ENCODE measurements at places on chromosomes 4 and X.

DNA sequence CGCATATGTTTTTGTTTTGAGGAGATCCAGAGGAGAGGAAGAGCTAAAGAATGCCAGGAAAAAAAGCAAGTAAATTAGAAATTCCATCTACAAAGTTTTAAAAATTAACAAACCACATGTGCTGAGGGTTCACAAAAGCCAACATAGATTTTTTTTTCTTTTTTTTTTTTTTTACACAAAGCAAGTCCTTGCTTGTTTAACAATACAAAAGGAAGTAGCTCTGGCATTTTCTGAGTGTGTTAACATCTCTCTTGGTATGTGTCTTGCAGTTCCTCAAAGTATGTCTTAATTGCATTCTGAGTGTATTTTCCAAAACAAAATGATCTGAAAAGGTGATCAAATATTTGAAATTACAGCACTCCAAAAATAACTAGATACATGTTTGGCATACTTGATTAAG lies 1682.7 kb upstream of the AGA start:
- DNase-seq = no peak

DNA sequence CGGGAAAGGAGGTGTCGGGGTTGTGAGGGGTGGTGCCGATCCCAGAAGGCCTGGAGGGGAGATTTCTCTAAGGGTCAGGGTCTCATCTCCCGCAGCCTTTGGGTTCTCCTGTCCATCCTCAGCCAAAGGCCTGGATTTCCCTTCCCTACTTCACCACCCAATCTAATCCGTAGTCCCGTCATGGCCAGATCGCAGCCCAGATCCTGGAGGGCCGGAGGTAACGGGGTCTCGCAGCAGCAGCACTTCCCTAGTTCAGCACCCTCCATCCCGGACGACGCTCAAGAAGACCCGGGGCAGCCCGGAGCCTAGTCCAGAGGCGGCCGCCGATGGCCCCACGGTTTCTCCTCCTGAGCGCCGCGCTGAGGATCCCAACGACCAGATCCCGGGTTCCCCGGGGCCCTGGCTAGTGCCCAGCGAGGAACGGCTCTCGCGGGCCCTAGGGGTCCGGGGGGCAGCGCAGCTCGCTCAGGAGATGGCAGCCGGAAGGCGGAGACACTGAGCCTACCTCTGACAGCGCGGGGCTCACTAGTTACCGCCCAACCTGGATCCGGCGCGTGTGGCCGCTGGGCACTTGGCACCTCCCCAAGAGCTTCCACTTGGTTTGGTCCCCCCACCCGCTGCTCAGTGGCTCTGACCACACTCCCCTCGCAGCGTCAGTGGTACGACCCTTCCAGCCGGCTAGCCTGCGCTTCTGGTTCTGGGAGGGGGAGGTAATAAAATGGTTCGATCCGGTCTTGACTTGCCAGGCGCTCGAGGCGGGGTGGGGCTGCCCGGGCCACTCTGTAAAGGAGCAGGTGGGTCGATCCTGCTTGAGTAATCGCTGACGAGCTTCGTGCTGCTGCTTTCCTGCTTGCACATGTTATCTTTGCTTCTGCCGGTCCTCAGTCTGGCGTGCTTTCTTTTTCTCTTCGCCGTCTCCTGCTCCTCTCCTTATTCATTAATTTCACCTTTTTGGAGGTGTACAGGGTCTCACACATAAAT lies 3.6 kb downstream of the MAGIX start:
- peak; percentile 51 for DNase-seq

- no peak for DNase-seq
These were observed 711.0 kb downstream of the RPA4 start for GRCh38 chrX:97594646-97595224.

GRCh38 chr4:105471566-105472176 lies 2.2 kb downstream of the PPA2 start:
- DNase-seq = peak; percentile 70

DNA sequence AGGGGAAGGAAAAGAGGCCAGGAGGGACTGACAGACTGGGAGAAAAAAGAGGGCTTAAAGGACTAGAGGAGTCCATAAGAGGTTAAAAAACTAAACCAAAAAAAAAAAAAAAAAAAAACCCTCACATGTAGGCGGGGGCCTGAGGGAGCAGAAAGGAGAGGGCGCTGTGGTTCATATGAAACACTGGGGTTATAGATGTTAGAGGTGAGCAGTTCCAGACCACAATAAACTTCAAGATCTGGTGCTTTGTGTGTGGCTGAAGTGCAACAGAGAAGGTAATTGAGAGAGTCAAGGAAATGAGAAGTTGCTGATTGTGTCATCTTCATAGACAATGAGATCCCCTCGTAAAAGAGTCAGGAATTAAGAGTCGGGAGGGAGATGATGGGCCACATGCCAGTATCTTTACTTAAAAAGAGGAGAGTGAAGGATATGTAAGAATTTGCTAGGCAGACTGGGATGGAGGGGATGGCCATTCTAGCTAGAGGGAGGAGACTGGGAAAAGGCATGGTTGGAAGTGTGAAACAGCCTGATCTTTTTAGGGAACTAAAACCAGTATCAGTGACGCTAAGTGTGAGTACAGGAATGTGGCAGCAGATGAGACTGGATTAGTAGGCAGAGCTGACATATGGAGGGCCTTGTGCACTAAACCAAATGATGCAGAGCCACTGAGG lies 18.4 kb upstream of the OGT start:
- no peak for DNase-seq

DNA sequence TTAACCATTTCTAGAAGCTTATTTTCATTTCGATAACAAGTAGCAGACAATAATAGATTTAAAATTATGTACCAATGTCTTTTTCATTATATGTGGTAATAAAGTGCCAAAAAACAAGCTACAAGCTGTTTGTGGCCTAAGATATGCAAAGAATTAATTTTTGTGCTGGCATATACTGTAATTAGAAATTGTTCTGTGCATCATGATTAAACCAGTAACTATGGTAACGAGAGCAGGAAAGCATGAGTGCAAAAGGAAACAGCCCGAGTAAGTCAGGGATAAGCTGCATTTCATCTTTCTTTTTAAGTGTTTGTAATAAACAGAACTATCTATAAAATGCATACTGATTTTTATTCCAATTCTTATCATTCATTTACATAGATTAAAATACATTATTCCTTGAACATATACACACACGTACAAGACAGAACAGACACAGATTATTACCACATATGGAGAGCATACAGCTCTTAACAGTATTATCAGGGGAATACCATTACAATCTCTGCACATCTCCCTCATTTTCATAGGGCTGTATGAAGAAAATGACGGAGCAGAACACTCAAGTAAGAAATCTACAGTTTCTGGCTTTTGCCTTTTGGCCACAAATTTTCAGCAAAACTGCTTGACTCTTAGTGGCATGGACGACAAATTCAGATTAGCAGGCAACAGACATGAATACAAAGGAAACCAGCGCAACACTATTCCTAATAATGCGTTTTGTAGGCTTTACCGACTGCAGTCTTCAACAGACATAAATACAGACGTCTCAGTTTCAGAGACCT lies 121.3 kb upstream of the WDR17 start:
- no peak for DNase-seq

GRCh38 chr4:176988226-176988625 lies 195.5 kb upstream of the VEGFC start:
- peak; percentile 95 for DNase-seq

GRCh38 chrX:139120760-139121159 lies 409.2 kb upstream of the FGF13 start:
- DNase-seq = peak; percentile 0

DNA sequence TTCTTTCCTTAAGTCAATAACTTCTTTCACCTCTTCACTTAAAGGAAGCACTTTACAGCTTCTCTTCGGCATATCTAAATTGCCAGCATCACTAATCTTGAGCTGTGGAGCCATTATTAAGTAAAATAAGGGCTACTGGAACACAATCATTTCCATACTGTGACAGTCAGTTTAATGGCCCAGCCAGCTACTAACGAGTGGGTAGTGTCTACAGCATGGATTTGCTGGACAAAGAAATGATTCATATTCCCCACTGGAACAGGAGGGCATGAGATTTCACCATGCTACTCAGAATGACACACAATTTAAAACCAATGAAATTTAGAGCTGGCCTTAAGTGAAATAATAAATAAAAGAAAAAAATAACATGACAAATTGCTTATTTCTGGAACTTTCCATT lies 72.1 kb downstream of the DDIT4L start:
- DNase-seq = no peak

GRCh38 chrX:52078131-52078530 lies 9.1 kb upstream of the MAGED4B start:
- DNase-seq = no peak

- peak; percentile 12 for DNase-seq
These were observed 46.4 kb downstream of the GPAT3 start for GRCh38 chr4:83582289-83582785.

DNA sequence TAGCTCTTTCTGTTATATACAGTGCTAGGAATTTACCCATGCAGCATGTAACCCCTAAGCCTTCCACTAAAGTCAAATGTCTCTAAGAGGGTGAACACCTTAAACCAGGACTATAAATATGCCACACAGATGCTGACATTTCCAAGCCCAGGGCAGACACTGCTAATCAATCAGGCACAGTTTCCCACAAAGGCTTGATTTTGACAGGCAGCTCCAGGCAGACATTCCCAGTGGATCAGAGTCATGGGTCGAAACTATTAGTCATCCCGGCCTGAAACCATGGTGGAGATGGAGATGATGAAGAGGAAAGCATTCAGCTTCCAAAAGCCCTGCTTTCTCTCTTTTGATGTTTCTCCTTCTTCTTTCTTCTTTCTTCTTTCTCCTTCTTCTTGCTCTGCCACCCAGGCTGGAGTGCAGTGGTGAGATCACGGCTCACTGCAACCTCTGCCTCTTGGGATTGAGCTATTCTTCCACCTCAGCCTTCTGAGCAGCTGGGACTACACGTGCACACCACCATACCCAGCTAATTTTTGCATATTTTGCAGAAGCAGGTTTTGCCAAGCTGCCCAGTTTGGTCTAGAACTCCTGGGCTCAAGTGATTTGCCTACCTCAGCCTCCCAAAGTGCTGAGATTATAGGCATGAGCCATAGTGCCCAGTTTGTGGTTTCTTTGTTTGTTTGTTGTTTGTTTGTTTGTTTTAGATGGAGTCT lies 21.0 kb upstream of the SORCS2 start:
- DNase-seq = peak; percentile 40

- no peak for DNase-seq
These were observed 232.5 kb upstream of the GPRIN3 start for GRCh38 chr4:89539797-89540711.

DNA sequence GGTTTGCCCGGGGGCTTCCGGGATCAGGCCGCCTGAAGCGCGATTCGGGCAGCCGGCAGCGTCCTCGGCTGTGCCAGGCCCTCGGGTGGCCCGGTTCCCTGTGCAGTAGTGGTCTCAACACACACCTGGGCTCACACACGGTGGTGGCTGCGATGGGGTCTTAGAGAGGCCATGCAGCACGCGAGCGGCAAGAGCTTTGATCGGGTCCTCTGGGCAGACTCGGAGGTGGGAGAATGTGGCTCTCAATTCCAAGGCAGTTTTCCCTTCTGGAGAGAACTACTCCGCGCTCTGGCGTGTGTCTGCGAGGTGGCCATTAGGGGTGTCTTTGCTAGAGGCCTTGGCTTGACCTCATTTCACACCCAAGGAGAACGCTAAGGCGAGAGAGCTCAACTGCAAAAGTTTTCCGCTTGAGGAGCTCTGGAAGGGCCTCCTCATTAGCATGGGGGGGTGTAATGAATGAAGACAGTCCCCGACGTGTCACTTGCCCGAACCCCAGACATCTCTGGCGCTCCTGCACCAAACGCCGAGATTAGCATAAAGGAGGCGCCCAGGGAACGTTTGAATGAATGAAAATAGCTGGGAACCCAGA lies 771 bp upstream of the RBPJ start:
- no peak for DNase-seq

GRCh38 chr4:129344058-129344457 lies 248.1 kb downstream of the C4orf33 start:
- DNase-seq = peak; percentile 20

DNA sequence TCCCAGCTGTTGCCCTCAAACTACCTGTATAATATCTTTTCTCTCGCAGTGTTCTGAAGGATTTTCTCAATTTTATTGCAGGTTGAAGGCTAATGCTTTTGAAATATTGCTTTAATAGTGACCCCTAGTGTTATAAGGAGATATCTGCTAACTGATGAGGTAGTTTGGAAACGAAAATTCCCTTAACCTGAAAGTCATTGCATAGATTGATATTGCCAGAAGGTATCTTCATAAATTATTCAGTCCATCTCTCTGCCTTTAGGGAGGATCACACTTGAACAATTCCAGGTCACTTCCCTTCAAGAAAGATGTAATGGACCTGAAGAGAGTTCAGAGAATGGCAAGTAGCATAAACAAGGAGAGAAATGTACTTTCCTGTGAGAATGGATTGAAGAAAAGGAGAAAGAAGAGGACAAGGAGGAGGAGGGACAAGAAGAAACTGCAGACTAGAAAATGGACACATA lies 44.1 kb downstream of the TIGD4 start:
- peak; percentile 11 for DNase-seq

- DNase-seq = peak; percentile 71
These were observed 94.0 kb upstream of the TEX13A start for GRCh38 chrX:105314458-105314857.

Measured in fibroblast of skin of abdomen (primary cell).